Right renal cortex interstitium (tissue), 3 donors: ENCODE measurements at places on chromosomes 4 and X. TPM values are rescaled to one million over a fixed set of nuclear protein-coding genes. Genes with fewer than 3 reads are reported as not detected.

- no peak for DNase-seq
Observed at GRCh38 chr4:14984448-14984847, 17.8 kb upstream of the CPEB2 start.

DNA sequence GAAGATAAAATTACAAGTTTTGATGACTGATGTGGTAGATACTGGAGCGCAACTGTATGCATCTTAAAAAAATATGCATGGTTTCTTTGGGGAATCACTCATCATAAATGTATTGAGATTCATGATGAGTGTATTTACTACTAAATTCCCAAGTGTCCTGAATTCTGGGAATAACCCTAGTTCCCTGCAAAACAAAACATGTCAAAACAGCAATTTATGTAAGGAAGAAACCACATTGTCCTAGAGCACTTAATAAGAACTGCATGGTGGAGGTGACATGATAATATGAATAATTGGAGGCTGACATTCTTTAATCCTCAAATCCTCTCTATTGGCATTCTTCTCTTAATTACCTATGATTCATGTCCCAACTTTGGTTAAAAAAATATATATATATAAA lies 1804.7 kb downstream of the STIM2 start:
- DNase-seq = no peak

DNA sequence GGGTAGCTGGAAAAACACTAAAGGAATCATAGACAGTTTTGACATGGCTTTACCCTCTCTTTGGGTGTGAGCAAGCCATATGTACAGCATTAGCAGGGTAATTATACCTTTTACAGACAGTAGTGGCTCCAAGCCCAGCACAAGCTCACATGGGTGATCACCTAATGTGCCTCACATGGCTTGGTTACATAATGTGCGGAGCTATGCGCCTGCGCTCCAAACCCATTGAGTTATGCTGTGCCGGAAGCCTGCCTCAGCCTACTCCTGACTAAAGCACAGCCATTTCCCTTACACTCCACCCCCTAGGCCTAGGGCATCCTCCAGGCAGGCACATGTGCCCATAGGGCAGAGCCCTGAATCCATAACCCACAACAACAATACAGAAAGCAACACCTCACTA lies 6.5 kb upstream of the TSPAN5 start:
- no peak for DNase-seq

- no peak for DNase-seq
Observed at GRCh38 chr4:150567070-150567469, 14.9 kb upstream of the MAB21L2 start.

DNA sequence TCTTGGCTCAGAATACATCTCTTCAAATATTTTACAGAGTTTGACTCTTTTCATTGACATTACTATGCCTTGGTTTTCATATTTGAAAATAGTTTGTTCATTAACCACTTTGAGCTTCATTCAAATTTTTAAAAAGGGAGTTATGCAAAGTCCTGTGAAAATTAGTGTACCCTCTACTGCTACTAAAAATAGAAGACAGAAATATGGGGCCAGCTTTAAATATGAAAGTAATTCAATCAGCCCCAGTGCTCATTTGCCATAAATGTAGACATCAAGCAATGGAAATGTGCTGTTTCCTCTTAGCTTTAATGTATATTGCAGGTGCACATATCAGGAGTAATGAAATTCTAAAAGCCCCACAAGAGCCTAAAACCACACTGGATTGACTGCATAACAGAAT lies 218.7 kb downstream of the SPATA18 start:
- no peak for DNase-seq

DNA sequence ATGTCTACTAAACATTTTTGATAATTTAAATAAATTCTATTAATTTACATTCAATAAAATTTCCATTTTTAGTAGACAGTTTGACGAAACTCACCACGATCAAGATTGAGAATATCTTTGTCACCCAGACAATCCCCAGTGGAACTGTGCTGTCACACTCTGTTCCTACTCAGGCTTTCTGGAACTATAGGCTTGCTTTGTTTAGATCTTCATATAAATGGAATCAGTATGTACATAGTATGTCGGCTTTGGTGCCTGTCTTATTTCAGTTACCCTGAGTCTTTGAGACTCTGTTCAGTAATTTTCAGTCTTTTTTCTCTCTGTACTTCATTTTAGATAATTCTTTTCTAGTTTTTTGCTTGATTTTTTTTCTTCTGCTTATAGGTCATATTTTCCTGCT lies 163.5 kb upstream of the EMCN start:
- no peak for DNase-seq

DNA sequence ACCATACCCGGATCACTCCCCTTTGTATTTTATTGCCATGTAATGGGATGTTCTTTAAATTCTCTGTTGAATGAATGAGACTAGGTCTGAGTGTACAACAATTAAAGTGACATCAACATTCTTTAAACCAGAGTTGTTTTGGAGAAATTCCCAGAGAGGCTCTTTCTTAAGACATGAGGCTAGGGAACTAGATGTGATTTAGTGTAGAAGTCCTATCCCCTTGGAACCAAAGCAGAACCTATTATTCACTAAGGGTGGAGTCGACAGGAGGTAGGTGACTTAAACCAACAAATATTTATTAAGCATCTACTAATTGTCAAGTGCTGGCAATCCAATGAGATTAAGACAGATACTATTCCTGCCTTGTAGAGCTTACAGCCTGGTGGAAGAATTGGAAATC lies 1.7 kb downstream of the EIF1AX start:
- no peak for DNase-seq

- no peak for DNase-seq
Observed at GRCh38 chr4:36914106-36914505, 330.4 kb upstream of the NWD2 start.

DNA sequence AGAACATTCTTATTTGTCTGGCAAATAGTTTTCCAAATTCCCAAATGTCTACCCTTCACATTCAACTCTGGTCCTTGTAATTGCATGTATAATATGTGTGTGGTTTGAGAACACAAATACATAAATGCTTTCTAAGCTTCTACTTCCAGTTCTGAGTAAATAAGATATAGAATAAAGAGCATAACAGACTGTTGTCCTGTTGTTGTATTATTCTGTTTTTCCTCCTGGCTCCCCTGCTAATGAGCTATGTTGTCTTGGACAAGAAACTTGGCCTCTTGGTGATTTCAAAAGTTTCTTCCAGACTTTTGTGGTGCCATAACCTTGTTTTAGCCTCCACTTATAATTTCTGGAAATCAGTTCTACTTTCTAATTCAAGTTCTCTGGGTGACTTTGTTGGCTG lies 75.3 kb upstream of the USP38 start:
- DNase-seq = no peak

DNA sequence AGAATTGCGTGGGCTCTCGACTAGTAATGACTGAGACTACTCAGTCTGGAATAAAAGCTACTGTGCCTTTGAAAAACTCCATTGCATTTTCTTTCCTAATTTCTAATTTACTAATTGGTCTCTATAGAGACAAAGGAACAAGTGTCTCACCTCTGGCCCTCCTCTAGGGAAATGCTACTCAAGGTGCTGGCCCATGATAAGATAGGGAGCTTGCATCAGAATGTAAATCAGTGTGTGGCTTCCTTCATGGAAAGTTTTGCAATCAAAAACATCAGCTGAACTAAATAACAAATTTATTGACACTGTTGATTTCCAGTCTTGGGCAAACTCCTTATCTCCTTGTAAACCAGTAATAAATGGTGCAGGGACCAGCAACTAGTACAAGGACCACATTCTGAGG lies 81.8 kb downstream of the SRPX start:
- no peak for DNase-seq

- DNase-seq = no peak
Observed at GRCh38 chr4:133143775-133144430, 5.2 kb upstream of the PCDH10 start.

C1QTNF7 gene
- polyA plus RNA-seq = 22.7 TPM

ZNF157 gene
- polyA plus RNA-seq = 0.92 TPM

PPARGC1A gene
- polyA plus RNA-seq = 36.2 TPM

ANK2 gene
- 69.2 TPM for polyA plus RNA-seq

HSD17B13 gene
- polyA plus RNA-seq = 0.32 TPM

TAF9B gene
- 58.6 TPM for polyA plus RNA-seq
